ENCODE measurements at places on chromosomes 16 and 17. TPM values are rescaled to one million over a fixed set of nuclear protein-coding genes. Genes with fewer than 3 reads are reported as not detected.
A peak's percentile ranks its signal among the peaks of the same experiment; 100 is the strongest.

SCARF1 gene
- 3.3 TPM for total RNA-seq

TBKBP1 gene
- 11.3 TPM for total RNA-seq

MYO1C gene
- 55.1 TPM for total RNA-seq

KRT40 gene
- not detected for total RNA-seq

- peaks cover 62% of the 10 kb centered on the region for H3K36me3 ChIP-seq
- DNase-seq: peak; percentile 70
- peak overlapping the region; percentile 92 for H3K27ac ChIP-seq
- no peaks in the 10 kb centered on the region for H3K27me3 ChIP-seq
- peaks cover 68% of the 10 kb centered on the region for H3K4me1 ChIP-seq
- peak overlapping the region; percentile 63 for H3K4me3 ChIP-seq
Measured at GRCh38 chr16:10964891-10965326, 20.5 kb downstream of the CLEC16A start.

DNA sequence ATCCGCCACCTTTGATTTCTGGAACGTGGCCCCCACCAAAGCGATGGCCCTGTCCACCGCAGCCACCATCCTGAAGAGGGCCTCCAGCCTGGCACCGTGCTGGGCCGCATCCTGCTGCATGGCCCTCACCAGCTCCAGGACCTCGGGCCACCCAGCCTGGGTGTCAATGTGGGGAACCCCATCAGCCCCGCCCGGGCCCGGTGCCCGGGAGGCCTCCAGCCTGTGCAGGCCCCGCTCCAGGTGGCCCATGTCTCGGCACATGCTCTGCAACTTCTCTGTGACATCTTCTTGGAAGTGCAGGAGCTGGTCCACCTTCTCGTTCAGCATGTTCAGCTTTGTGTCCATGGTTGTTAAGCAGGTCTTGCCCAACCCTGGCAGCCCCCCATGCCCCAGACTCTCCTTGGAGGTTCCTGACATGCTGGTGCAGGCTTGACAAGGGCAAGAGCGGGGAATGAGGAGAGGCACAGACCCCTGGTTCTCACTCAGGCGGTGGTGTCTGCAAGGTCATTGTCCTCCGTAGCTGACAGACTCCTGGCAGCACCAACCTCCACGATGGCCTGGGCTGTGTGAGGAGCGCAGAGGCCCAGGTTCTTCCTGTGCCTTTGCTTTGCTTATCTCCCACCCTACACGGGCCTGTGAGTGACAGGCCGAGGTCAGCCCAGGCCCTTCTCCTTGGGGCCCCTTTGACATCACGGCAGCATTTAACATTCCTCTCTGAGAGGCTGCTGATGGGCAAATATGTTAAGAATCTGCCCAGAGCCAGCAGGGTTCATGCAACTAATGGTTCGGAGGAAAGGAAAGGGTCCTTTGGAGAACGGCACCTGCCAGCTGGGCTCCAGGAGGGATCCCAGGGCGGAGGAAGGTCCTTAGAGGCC is at the start of gene MYLK3:
TSS of gene MYLK3 (minus strand) at position 568 of the 875 bp plus-strand sequence. CDS start at position 417, 151 bp downstream.
- DNase-seq: no peak
- H3K27ac ChIP-seq: no peak within 1 kb of the TSS
- H3K36me3 ChIP-seq: no peaks in the 10 kb centered on the region
- no peaks in the 10 kb centered on the region for H3K27me3 ChIP-seq
- H3K4me3 ChIP-seq: no peak within 1 kb of the TSS

DNA sequence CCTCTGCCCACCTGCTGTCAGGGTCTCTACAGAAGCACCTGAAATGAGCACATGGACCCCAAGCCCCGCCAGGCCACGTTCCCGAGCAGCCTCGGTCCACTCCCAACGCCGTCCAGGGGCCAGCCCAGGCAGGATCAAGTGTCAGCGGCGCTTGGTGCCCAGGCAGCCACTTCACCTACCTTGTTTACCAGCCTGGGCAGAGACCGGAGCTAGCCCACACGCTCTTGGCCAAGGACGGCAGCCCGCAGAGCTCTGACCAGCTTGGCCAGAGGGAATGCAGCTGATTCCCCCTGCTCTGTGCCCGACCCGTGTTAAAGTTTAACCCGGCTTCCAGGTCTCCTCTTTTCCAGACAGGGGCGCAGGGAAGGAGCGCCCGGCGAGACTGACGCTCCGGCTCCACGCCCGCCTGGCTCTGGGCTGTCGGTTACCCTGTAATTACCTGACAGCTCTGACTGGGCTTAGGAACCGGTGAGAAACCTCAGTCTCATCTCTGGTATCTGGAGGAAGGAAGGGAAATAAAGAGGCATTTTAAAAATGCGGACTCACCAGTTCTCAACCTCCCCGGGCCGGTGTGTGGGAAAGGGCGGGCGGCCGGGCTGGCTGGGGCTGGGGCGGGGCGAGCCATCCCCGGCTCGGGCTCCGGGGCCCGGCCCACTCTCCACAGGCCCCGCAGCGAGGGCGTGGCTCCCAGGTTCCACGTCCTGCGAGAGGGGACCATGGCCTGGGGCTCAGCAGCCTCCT is 4.6 kb downstream of the KIFC3 start:
- no peak overlapping the region for H3K4me3 ChIP-seq
- H3K27ac ChIP-seq: no peak overlapping the region
- peaks cover 33% of the 10 kb centered on the region for H3K27me3 ChIP-seq
- peaks cover 20% of the 10 kb centered on the region for H3K4me1 ChIP-seq
- DNase-seq: no peak

- DNase-seq: no peak
- no peak overlapping the region for H3K4me3 ChIP-seq
- no peak overlapping the region for H3K27ac ChIP-seq
- no peaks in the 10 kb centered on the region for H3K27me3 ChIP-seq
Measured at GRCh38 chr16:73329358-73330286, 281.7 kb upstream of the ZFHX3 start.

- no peak overlapping the region for H3K4me3 ChIP-seq
- H3K27me3 ChIP-seq: no peaks in the 10 kb centered on the region
- DNase-seq: no peak
- H3K36me3 ChIP-seq: peaks cover 41% of the 10 kb centered on the region
Measured at GRCh38 chr16:87376660-87377059, 6.9 kb downstream of the FBXO31 start.

DNA sequence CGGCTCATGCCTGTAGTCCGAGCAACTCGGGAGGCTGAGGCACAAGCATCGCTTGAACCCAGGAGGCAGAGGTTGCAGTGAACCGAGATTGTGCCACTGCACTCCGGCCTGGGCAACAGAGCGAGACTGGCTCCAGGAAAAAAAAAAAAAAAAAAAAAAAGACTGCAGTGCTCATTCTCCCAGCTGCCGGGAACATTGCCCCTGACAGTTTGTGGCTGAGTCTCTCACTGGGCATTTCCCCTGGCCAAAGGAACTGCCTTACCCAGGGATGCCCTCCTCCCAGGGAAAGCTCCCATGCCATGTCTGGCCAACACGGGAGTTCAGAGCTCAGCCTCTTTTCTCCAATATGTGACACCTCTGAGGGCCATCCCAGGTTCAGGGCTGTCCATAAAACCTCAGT is 21.3 kb upstream of the USP10 start:
- peaks cover 33% of the 10 kb centered on the region for H3K27me3 ChIP-seq
- DNase-seq: no peak
- H3K27ac ChIP-seq: no peak overlapping the region
- H3K4me3 ChIP-seq: no peak overlapping the region

DNA sequence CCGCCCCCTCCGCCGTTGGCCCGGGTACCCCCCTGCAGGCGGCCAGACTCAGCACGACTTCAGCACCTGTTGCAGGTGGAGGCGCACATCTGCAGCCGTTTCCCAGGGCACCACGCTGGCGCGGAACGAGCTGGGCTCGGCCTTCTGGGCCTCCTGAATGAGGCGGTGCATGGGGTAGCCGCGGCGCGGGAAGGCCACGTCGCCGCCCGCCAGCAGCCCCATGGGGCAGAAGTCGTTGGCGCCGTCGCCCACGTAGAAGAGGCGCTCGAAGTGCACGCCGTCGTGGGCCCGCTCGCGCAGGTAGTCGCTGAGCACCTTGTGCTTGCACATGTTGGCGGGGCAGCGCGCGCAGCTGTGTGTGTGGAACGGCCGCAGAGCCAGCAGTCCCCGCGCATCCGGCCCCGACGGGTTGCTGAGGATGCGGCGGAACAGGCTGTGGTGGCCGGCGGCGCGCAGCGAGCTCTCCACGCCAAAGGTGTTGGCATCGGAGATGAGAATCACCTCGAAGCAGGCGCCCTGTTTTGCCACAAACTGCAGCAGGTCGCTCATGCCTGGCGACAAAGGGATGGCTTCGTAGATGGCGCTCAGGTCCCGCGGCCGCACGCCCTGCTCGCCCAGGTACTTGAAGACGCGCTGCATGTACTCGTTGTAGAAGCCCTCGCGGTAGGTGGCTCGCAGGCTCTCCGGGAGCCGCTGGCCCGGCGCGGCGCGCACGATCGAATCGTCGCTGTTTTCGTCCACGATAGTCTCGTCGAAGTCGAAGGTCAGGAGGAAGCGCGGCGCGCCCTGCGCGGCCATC is 6.2 kb downstream of the PHOSPHO1 start:
- peaks cover 25% of the 10 kb centered on the region for H3K4me1 ChIP-seq
- DNase-seq: peak; percentile 49
- peak overlapping the region; percentile 33 for H3K4me3 ChIP-seq
- H3K27me3 ChIP-seq: peaks cover 28% of the 10 kb centered on the region

GRCh38 chr16:19980632-19981265 is 92.9 kb downstream of the GPR139 start:
- no peak overlapping the region for H3K4me3 ChIP-seq
- no peak for DNase-seq
- no peaks in the 10 kb centered on the region for H3K4me1 ChIP-seq
- H3K36me3 ChIP-seq: no peaks in the 10 kb centered on the region
- no peak overlapping the region for H3K27ac ChIP-seq

DNA sequence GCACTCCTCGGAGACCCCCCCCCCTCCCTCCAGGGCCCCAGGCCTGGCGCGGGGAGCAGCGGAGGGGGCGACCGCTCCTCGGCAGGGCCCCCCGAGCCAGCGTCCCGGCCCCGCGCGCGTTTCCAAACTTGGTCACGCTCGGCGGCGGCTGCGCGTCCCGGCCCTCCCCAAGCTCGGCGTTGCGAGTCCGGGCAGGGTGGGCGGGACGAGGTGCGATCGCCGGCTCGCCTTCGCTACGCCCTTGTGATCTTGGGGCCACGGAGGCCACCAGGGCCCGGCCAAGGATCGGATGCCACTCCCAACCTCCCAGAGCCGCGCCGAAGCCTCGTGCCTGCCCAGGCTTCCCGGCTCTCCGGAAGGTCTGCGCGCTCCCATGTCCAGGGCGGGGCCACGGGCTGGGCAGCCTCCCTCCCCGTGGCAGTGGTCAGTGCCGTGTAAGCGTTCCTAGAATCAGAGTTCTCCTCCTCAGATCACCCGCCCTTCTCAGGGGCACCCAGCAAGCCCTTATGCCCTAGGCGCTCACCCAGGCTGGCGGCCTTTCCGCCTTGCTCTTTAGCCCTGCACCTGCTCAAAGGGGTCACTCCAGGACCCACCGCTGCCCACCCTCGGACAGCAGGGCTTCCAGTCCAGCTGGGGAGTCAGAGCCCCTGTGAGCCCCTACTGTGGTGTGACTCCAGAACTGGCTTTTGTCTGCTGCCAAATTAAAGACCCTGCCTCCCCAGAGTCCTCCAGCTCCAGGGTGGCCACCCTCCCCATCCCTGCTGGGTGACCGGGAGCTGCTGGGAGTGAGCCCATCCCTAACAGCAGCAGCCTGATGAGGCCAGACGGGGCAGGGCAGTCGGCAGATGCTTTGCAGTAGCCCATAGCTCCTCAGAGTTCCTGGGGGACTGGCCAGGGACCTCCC is 12.2 kb upstream of the MRPS23 start:
- peak overlapping the region; percentile 26 for H3K4me3 ChIP-seq
- H3K27me3 ChIP-seq: peaks cover 47% of the 10 kb centered on the region
- no peak overlapping the region for H3K27ac ChIP-seq
- no peak for DNase-seq
- H3K4me1 ChIP-seq: peaks cover 8% of the 10 kb centered on the region
- H3K36me3 ChIP-seq: no peaks in the 10 kb centered on the region

GRCh38 chr17:77297693-77298666 is 157.2 kb downstream of the SEC14L1 start:
- no peak for DNase-seq
- H3K27ac ChIP-seq: no peak overlapping the region
- H3K36me3 ChIP-seq: no peaks in the 10 kb centered on the region
- peaks cover 2% of the 10 kb centered on the region for H3K4me1 ChIP-seq
- H3K4me3 ChIP-seq: no peak overlapping the region

DNA sequence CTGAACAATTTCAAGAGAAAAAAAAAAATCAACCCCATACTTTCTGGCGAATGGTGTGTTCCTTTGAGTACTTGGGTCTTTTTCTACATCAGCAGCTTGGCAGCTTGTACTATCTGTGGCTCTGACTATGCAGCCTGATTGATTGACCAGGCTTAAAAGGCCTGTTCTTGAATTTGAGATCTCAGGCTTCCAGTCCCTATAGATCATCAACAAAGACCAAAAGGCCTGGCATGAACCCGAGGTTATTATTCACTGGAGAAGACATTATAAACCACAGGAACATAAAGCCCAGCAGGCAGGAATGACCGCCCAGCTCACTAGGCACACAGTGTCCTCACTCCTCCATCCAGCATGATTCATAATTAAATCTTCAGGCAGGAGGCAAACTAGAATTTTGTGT is 32.1 kb upstream of the CDH3 start:
- no peaks in the 10 kb centered on the region for H3K27me3 ChIP-seq
- H3K4me1 ChIP-seq: no peaks in the 10 kb centered on the region
- no peak overlapping the region for H3K4me3 ChIP-seq
- no peaks in the 10 kb centered on the region for H3K36me3 ChIP-seq
- no peak overlapping the region for H3K27ac ChIP-seq
- no peak for DNase-seq

DNA sequence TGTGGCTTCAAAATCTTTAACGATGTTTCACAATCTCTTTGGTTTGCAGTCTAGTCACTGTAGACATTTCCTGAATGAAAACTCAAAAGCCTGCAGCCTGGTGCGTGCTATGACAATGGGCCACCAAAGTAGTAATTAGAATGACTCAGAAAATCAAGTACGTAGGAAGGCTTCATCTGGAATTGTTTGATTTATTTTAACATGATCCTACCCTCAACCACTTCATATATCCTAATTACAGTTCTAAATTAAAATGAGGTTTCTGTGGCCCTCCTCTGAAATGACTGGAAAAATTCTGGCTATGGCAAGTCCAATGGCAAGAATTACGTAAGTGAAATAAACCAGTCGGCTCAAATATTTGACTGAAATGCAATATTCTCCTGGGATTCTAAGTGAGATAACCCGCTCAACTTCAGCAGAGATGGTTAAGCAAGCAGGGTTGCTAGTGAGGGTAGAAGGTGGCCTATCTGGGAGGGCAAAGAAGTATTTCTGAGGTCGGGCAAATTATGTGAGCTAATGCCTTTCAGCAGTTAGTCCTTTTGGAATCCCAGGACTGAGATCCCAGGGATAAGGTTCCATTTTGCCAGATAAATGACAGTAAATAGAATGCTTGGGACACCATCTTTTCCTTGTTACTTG is 145.6 kb upstream of the MYOCD start:
- no peaks in the 10 kb centered on the region for H3K4me1 ChIP-seq
- H3K36me3 ChIP-seq: no peaks in the 10 kb centered on the region
- no peak overlapping the region for H3K27ac ChIP-seq
- no peak overlapping the region for H3K4me3 ChIP-seq
- DNase-seq: no peak
- H3K27me3 ChIP-seq: no peaks in the 10 kb centered on the region

DNA sequence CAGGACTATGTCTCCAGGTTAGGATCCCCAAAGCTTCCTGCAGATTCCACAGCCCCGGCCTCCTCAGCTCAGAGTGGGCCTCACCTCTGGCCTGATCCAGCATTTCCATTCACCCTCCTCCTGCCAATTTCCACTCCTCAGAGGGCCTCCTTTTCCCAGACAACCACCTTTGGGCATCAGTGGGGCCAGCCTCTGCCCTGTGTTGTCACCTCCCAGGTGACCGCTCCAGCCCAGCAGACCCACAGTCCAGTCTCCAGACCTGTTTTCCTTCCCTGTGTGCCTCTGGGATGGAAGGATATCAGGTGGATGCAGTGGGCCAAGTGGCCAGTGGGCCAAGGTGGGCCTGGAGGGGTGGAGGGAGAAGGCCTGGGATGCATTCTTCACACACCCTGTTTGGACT is 32.7 kb downstream of the B9D1 start:
- peaks cover 6% of the 10 kb centered on the region for H3K27me3 ChIP-seq
- H3K4me1 ChIP-seq: peaks cover 3% of the 10 kb centered on the region
- no peak overlapping the region for H3K27ac ChIP-seq
- no peak for DNase-seq
- no peak overlapping the region for H3K4me3 ChIP-seq
